ENCODE measurements at places on chromosomes 6 and 20.

DNA sequence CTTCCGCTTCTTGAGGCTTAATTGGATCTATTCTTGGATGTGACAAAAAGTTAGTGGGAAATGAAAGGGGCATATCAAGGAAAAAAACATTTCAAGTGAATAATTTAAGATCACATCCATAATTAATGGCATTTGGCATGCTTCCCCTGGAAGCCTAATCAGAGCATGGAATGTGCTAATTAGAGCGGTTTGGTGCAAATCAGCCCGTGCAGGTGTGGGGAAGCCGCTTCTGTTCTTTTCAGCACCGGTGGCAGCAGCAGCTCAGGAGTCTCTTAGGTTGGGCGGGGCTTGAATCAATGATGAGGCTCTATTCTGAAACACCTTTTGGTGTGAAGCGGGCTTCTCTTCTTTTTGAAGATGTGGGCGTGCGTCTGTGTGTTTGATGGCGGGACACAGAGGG is 301.2 kb downstream of the LRFN2 start:
- H3K27ac ChIP-seq: no peak overlapping the region
- no peak overlapping the region for H3K4me3 ChIP-seq
- H3K27me3 ChIP-seq: peaks cover 15% of the 10 kb centered on the region
- H3K36me3 ChIP-seq: no peaks in the 10 kb centered on the region

DNA sequence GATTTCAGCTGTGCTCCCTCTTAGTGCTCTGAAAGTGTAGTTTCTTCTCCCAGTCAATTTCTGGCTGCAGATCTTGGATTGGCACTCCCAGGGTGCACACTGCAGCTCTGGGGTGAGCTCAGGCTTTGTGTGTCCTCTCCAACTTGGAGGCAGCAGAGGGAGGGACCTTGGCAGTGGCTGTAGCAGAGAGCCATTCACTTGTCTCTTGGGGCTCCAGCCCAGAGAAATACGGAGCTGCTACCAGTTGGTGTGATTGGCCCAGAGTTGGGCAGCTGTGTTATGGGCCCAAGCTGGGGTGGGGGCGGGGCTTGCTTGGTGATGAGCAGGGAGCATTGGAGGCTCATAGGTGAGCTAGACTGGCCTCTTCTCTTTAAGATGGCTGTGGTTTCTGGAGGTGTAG is 65.9 kb downstream of the KLHL32 start:
- no peak for DNase-seq
- H3K36me3 ChIP-seq: no peaks in the 10 kb centered on the region
- no peak overlapping the region for H3K27ac ChIP-seq
- no peaks in the 10 kb centered on the region for H3K27me3 ChIP-seq
- H3K4me1 ChIP-seq: no peaks in the 10 kb centered on the region

GRCh38 chr6:139313784-139314545 is 22.2 kb upstream of the TXLNB start:
- no peak overlapping the region for H3K27ac ChIP-seq
- H3K27me3 ChIP-seq: no peaks in the 10 kb centered on the region
- peaks cover 13% of the 10 kb centered on the region for H3K4me1 ChIP-seq
- no peaks in the 10 kb centered on the region for H3K36me3 ChIP-seq
- no peak overlapping the region for H3K4me3 ChIP-seq
- no peak for DNase-seq

GRCh38 chr6:6676910-6677441 is 88.5 kb downstream of the LY86 start:
- peak; percentile 88 for DNase-seq
- H3K4me1 ChIP-seq: peaks cover 5% of the 10 kb centered on the region
- H3K27me3 ChIP-seq: no peaks in the 10 kb centered on the region
- H3K4me3 ChIP-seq: no peak overlapping the region
- H3K36me3 ChIP-seq: no peaks in the 10 kb centered on the region

- DNase-seq: no peak
- no peaks in the 10 kb centered on the region for H3K36me3 ChIP-seq
- no peak overlapping the region for H3K27ac ChIP-seq
- H3K27me3 ChIP-seq: no peaks in the 10 kb centered on the region
Measured at GRCh38 chr20:14951105-14951504, 613.7 kb upstream of the FLRT3 start.

DNA sequence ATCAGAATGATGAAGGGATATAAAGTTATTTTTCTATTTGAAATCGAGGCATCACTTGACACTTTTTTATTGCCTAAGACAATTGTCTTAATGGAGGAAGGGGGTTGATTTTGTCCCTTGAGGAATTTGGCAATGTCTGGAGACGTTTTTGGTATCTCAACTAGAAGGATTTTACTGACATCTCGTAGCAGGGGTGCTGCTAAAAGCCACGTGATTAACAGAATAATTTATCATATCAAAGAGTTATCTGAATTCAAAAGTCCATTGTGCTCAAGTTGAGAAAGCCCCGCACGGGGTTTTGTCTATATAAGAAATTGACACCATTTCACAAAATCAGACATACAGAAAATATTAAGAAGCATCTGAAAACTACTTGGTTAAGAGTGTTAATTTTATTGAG is 1.5 kb upstream of the TAAR6 start:
- no peak overlapping the region for H3K27ac ChIP-seq
- no peak for DNase-seq
- no peaks in the 10 kb centered on the region for H3K36me3 ChIP-seq
- H3K27me3 ChIP-seq: no peaks in the 10 kb centered on the region
- H3K4me1 ChIP-seq: no peaks in the 10 kb centered on the region

DNA sequence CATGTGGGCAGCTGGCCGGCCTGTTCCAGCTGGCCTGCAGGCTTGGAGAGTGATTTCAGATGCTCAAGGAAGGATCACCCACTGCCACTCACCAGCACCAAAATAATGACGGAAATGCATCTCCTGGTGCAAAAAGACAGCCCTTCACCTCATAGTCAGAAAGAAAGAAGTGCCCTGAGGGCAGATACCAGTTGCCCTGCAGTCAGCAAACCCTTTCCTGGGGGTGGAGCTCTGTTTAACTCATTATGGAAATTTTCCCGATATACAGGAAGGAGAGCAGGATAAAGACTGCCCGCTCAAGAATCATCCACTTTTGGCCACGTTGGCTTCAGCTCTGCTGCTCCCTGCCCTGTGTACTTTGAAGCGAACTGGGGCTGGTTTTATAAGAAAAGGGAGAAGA is 127.9 kb downstream of the GRM4 start:
- DNase-seq: no peak
- H3K27me3 ChIP-seq: no peaks in the 10 kb centered on the region

DNA sequence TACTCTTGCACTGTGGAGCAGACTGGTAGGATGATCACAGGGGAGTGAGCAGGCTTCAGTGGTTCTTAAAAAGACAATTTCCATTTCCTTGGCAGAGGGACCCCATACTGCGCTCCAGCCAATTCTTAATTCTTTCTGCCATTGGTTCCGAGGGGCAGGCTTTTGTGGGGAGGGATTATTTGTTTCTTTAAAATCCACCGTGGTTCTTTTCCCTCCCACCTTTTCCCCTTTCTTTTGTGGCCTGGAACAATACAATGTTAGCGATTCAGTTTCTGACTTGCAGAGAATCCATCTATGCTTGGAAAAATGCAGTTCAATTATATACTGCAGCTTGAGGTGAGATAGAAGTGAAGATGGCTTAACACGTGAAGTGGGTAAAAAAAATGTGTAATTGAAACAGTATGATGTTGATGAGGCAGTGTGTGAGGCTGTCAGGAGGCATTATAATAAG is 379.0 kb upstream of the FLRT3 start:
- no peak overlapping the region for H3K4me3 ChIP-seq
- H3K36me3 ChIP-seq: no peaks in the 10 kb centered on the region
- no peak for DNase-seq
- H3K27me3 ChIP-seq: no peaks in the 10 kb centered on the region
- no peaks in the 10 kb centered on the region for H3K4me1 ChIP-seq
- H3K27ac ChIP-seq: no peak overlapping the region

DNA sequence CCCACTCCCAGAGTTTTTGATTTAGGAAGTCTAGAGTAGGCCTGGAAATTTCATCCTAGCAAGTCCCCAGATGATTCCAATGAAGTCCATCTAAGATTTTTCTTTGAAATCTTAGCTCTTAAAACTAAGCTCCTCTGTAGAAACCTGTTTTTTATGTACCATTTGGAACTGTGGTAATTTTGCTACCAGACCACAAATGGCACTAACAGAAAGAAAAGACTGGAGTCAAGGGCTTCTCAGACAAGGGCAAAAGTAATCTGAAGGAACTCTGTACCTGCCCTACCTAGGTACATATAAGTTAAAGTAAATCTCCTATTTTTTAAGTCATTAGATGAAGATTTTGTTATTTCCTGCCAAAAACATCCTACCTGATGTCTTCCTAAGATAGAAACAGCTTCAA is 155.0 kb upstream of the HTR1E start:
- H3K4me3 ChIP-seq: no peak overlapping the region
- no peak overlapping the region for H3K27ac ChIP-seq
- H3K4me1 ChIP-seq: no peaks in the 10 kb centered on the region
- no peaks in the 10 kb centered on the region for H3K27me3 ChIP-seq
- no peak for DNase-seq

- no peaks in the 10 kb centered on the region for H3K36me3 ChIP-seq
- DNase-seq: no peak
- no peak overlapping the region for H3K27ac ChIP-seq
Measured at GRCh38 chr20:24149175-24149574, 160.6 kb upstream of the GGTLC1 start.

DNA sequence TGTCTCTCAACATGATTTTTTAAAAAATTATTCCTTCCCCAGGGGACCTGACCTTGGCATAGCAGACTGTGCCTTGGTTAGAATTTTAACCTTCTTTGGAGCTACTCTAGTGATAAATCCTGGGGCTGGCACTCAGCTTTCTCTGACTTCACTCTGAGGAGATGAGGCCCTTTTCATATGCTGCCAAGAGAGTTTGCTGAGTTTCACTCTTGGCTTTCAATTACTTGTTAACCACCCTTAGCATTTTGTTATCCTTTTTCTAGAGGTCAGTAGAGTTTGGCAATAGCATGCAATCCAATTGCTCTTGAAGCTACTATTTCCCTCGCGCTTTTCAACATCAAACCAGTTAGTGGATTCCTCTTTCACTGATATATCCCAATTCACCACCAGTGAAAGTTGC is 920.3 kb downstream of the EYS start:
- no peaks in the 10 kb centered on the region for H3K36me3 ChIP-seq
- H3K4me3 ChIP-seq: no peak overlapping the region
- no peaks in the 10 kb centered on the region for H3K4me1 ChIP-seq
- H3K27ac ChIP-seq: no peak overlapping the region

- no peak for DNase-seq
- H3K27me3 ChIP-seq: no peaks in the 10 kb centered on the region
- H3K36me3 ChIP-seq: no peaks in the 10 kb centered on the region
- H3K4me3 ChIP-seq: no peak overlapping the region
- no peak overlapping the region for H3K27ac ChIP-seq
Measured at GRCh38 chr6:84556541-84557335, 207.7 kb downstream of the TBX18 start.

GRCh38 chr6:154359161-154359574 is 2.6 kb upstream of the IPCEF1 start:
- no peak for DNase-seq
- no peak overlapping the region for H3K27ac ChIP-seq
- H3K4me1 ChIP-seq: no peaks in the 10 kb centered on the region
- no peaks in the 10 kb centered on the region for H3K27me3 ChIP-seq
- H3K4me3 ChIP-seq: no peak overlapping the region
- no peaks in the 10 kb centered on the region for H3K36me3 ChIP-seq

DNA sequence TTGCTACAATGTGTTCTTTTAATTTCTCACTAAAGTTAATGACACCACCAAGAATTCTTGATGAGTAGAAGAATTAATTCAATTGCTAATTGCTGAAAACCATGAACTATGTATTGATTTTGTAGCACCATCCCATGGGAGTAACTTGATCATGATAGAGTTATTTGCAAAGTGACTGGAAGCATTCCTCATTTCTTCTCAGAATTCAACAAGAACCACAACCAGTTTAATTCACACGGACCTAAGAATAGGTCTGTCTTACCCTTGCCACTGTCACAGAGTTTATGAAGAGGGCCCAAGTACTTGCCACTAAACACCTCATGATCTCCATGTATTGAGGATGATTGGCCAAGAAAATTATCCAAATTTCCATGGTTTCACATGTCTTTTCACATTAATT is 222.2 kb downstream of the TMEM242 start:
- H3K27me3 ChIP-seq: no peaks in the 10 kb centered on the region
- H3K4me3 ChIP-seq: no peak overlapping the region
- H3K36me3 ChIP-seq: peaks cover 3% of the 10 kb centered on the region
- H3K27ac ChIP-seq: no peak overlapping the region
- H3K4me1 ChIP-seq: no peaks in the 10 kb centered on the region
- DNase-seq: no peak

DNA sequence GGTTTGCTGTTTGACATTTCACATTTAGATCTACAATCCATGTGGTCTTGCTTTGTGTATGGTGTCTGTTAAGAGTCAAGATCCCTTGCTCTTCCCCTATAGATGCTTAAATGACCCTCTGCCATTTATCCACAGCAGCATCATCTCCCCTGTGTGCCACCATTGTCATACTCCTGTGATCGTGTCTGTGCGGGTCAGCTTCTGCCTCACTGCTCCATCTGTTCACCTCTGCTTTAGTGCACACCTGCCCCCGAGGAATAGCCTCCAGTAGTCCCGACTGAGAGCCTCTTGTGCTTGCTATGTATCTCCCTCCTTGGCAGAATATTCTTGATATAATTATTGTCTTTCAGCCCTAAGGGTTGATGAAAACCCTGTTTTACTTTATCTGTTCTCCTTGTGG is 551.2 kb downstream of the CDH26 start:
- H3K36me3 ChIP-seq: no peaks in the 10 kb centered on the region
- no peak overlapping the region for H3K27ac ChIP-seq
- H3K4me3 ChIP-seq: no peak overlapping the region
- DNase-seq: no peak
- no peaks in the 10 kb centered on the region for H3K4me1 ChIP-seq
- no peaks in the 10 kb centered on the region for H3K27me3 ChIP-seq

DNA sequence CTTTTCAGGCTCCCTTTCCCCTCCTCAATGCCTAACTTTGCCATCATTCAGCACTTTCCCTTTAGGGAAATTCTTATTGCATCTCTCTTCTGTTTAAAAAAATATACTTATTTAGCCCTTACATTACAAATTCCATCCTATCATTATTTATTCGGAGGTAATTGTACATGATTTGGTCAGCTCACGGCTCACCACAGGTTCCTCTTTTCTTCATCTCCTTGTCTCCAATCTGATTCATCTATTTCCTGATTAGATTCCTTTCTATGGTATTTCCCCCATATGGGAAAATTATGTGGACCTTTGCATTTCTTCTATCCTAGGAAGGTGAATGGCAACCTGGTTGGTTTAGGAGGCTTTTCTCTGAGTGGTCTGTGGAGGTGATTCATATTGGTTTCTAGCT is 12.9 kb upstream of the EMILIN3 start:
- no peaks in the 10 kb centered on the region for H3K27me3 ChIP-seq
- no peak overlapping the region for H3K4me3 ChIP-seq
- H3K27ac ChIP-seq: no peak overlapping the region
- H3K4me1 ChIP-seq: no peaks in the 10 kb centered on the region
